ENCODE measurements at places on chromosomes 3 and 15.

DNA sequence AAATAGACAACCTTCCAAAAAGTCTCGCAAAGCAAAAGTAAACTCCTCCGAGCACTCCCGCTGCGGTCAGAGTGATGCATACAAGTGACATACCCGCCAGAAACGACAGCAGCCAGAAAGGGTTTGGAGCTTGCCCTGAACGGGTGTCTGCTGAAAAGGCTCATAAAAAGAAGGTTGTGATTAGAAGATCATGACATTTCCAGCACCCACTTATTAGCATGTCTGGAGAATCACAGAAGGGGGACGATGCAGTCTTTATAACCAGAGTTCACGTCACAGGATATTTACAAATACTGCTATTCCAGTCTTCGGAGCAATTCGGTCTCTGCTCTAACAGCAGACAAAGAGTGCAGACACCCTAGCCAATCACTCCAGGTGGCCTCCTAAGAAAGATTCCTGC is 59.1 kb upstream of the FRMD4B start:
- no peak for DNase-seq

DNA sequence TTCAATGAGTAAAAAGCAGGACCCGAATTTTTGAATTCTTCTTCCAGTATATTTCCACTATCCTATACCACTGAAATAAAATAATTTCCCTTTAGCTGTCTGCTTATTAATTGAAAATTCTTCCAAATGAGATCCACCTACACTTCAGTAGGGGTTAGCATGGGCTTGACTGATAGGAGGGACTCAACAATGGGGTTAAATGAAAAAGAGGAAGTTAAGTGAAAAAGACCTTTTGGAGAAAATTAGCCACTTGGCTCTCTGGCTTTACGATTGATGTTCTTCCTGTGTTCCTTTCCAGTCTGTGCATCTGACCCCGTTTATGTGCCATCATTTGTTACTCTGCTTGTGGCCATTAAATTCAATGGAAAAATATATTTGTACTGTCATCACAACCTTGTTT is 54.0 kb upstream of the GCNT3 start:
- DNase-seq, result no peak

GRCh38 chr15:94925680-94926079 is 694.3 kb downstream of the MCTP2 start:
- no peak for DNase-seq

GRCh38 chr3:59386165-59386564 is 336.3 kb upstream of the CFAP20DC start:
- no peak for DNase-seq

- no peak for DNase-seq
Measured at GRCh38 chr15:77538793-77539497, 93.8 kb downstream of the LINGO1 start.

DNA sequence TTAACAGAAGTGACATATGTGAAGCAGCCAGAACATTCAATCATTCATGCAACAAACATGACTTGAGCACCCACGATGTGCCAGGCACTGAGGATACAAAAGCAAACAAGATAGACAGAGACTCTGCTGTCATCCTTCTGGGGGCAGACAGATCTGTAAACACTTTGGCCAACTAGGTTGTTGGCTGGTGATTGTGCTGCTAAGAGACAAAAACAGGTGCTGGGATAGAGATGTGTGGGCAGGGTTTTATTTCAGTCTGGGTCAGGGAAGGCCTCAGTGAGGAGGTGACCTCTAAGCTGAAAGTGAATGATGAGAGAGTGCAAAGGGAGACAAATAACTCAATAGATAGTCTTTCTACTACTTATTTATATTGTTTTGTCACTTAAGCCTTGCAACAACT is 147.0 kb upstream of the VEPH1 start:
- no peak for DNase-seq

DNA sequence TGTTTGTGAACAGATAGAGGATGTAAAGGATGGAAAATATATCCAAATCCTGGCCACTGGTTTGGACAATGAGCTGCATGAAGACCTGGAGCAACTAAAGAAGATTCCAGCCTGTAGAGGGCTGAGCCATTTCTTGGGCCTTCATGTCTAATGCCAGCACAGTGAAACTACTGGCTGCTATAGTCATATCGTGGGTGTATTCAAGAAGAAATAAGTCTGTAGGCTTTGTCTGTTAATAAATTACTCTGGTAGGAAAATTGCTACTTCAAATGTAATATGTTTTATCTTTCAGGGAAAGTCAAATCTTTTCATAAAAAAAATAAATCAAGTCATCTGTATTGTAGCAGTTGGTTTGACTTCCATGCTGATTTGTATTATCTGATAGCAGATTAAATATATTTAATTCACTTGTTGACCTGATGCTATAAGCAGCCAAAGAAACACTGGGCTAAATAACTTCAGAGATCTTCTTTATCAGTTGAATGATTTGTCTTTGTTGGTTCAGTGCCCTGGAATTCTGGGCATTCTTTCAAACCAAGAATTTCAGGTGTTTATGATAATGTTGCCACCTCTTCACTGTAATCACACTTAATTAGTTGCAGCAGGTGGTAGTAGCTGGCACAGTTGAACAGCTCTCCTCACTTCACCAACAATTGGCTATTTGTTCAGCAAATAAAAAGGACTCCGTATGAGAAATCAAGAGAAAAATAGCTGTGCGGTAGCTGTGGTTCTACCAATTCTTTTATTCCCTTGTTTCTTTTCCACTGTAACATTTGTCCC is 1109.5 kb downstream of the NSUN3 start:
- no peak for DNase-seq

DNA sequence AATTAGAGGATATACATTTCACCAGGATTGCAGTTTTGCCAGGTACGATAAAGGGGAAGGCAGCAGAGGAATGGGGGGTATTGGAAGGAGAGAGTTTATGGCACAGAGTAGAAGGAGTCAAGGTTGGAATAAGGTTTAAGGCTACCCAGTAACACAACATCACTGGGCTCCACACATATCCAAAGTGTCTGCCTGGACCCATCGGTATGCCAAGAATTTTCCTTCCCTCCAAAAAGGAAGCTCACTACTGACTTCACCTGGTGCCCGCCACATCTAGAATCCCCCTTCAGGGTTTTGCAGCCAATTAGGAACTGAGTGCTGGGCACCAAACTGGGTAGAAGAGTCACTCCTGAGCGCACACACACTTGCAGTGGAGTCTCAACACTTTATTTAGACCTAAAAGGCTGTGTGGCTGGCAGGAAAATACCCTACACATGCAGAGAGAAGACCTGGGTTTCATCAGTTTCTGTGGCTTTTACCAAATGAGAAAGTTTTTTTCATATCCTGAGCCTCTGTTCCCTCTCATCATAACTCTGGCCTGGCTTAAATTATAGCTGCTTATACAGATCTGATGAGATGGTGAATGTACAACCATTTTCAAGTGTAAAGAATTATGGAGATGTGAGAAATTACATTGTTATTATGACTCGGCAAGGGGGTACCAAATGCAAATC is 190.8 kb upstream of the LPP start:
- DNase-seq, result no peak

GRCh38 chr15:94584833-94585244 is 353.5 kb downstream of the MCTP2 start:
- DNase-seq, result no peak

DNA sequence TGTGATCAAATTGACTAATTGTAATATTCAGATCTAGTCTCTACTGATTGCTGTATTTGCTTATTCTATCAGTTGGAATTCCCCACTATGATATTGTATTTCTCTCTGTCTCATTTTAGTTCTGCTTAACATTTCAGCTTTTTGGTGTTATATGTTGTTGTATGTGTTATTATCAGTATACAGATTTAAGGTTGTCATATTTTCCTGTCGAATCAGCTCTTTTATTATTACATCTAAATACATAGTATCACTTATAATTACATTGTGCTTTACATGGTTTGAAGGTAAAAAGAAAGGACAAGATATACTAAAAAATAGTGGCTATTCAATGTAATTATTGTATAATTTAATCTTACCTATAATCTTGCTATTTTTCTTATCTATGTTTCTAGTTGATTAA is 207.3 kb downstream of the LRTM1 start:
- no peak for DNase-seq

- no peak for DNase-seq
Measured at GRCh38 chr3:8888301-8888915, 74.9 kb downstream of the RAD18 start.

- no peak for DNase-seq
Measured at GRCh38 chr3:157094301-157094700, 65.6 kb downstream of the CCNL1 start.

DNA sequence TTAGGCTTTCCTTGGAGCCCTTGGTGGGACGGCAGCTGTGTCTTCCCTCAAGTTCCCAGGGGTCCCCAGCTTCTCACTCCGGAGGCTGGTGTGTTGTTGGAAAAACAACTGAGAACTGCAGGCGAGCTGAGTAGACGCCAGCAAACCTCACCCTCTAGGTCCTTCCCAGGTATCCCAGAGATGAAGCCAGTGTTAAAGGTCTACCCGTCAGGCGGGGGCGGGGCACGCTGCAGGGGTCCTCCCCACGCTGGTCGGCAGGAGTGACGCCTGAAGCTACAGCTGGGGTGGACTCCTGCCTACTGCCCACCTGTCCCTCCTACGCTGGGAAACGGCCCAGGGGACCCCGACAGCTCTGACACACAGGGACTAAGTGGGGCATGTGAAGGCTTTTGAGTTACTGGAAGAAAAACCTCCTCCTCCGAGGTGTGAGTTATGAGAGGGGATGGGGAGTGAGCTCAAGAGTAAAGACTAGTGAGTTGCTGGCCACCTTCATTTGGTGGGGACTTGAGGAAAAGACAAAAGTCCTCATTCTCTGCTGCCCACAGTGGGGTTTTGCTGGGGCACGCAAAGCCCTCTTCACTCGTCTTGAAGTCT is 32.2 kb upstream of the SNRPA1 start:
- no peak for DNase-seq

- DNase-seq, result no peak
Measured at GRCh38 chr3:129352650-129353588, 74.2 kb downstream of the HMCES start.

DNA sequence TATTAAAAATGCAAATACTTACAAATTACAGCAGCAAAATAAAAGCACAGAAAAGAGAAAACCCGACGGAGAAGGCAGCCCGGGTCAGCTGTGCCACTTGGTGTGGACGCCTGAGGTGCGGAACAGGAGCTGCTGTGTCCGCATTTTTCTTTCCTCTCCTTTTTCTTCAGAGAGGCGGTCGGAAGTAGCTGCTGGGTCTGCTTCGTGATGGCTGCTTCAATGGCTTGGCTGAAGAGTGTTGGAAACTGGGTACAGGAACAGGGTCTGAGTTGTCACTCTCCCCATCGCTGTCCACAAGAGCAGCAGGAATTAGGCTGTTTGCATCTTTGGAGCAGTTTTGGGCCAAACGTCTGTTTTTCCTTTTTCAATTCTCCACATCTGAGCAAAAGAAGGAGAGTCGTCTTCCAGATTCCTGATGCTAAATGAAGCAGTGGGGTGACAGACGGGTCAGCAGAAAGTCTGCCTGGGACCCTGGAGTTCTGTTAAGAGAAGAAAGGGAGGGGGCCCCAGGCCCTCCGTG is 53.5 kb upstream of the ARL8B start:
- no peak for DNase-seq

DNA sequence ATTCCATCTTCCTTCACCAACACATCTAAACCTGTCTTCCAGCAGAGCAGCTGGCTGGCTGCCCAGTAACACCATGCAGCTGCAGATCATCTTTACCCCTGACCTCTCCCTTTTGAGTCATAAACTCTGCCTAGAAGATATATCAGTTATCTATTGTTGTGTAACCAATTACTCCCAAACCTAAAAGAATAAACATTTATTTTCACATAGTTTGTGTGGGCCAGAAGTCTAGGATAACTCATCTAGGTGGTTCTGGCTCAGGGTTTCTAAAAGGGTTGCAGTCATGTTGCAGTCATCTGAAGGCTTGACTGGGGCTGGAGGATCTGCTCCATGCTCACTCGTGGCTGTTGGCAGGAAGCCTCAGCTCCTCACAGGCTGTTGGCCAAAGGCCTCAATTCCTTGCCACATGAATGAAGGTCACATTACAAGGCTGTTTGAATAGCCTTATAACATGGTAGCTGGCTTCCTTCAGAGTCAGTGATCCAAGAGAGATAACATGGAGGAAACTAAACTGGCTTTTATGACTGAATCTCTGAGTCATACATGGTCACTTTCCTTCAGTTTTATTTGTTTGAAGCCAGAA is 92.8 kb downstream of the GOLIM4 start:
- DNase-seq, result no peak

GRCh38 chr15:97482521-97482920 is 478.0 kb upstream of the ARRDC4 start:
- DNase-seq, result no peak

GRCh38 chr3:51002495-51002894 is 327.8 kb downstream of the DOCK3 start:
- no peak for DNase-seq

DNA sequence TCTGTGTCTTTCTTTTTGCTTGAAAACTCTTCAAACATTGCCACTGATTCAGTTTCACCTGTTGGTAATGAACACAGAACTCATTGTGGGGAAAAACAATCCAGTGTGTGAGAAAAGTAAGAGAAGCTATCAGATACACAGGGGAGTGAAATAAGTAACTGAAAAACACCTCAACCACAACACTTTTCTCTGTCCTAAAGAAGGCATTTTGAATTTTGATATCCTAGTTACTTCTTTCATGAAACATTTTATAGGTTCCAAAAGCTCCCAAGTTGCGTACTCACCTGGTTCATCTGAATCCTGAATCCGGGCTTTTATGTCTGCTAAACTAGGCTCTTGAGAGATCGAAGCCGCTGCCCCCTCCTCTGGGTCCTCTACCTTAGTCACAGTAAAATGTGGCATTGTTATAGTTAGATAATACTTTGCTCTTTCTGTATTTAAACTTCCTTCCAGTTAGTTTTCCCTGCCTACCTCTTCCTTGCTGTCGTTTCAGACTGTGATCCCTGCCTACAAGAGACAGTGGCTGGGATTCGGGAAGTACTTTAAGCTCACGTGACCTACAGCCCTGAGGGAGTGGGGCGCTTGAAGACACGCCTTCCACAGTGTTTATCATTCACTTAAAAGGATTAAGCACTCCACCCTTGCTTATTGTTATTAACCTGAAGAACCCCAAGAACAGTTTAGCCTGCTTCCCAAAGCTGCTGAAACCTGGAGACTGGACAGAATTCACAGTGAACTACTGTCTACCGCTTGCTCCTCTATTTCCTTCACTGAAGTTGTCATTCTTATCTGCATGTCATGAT is 19.1 kb downstream of the SLC12A6 start:
- DNase-seq, result peak; percentile 7

GRCh38 chr3:184155644-184156521 is 706 bp downstream of the DVL3 start:
- DNase-seq, result no peak

DNA sequence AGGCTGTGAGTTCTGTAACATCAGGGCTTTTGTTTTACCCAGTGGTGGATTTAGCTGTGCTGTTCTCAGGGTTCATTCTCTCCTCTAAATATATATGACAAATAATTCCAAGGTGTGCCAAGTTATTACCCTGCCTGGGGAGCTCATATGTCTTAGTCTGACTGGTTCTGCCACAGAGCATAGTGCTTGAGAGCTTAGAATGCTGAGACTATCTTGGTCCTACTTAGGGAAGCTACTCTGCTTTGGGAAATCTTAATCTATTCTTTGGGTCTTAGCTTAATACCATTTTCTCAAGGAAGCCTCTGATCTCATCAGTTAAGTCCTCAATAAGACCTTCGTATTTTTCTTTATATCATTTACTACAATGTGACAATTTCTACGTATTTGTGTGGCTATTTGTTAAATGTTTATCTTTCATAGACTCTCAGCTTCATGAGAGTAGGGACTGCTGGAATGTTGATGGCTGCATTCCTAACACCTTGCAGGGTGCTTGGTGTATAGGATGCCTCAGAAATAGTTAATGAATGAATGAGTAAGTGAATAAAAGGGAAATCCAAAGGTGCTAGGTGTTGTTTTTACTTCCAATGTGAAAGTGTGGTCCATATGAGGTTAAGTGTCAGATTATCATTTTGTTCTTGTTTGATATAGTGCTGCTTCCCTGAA is 1.8 kb downstream of the OTOL1 start:
- DNase-seq, result no peak
